ENCODE measurements at places on chromosomes 16 and 17. TPM values are rescaled to one million over a fixed set of nuclear protein-coding genes. Genes with fewer than 3 reads are reported as not detected.

DNA sequence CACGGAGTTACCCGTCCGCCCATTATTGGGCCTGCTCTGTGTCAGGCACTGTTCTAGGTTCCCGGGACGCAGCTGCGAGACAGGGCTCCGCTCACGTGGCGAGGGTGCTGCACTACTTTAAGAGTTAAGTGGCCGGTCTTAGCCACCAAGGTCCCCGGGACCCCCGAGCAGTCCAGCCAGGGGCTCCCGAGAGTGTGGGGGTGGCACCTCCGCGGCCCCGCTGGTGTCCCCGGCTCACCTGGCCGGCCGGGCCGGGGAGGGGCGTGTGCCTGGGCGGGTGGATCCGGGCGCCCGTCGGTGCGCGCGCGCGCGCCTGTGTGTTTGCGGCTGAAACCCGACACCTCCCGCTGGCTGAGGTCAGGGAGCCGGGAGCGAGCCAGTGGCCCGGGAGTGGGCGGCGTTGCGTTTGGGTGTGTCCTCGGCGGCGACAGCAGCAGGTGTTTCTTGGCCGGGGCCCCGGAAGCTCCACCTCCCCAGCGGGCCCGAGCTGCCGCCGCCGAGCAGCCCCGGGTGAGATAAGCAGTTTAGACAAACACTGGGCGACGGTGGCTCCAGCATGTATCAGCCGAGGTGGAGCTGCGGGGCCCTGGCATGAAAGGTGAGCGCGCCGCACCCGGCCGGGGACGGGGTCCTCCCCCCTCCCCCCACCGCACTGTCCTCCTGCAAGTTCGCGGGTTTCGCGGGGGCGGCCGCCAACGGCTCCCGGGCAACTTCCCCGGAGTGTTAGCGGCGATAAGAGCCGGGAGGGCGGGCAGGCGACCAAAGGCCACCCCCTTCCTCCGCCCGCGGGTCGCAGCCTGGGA lies at the start of gene GSE1:
Gene GSE1, plus strand, starts transcription at position 522 of the 803 bp plus-strand sequence. Its CDS starts 70 bp downstream, at position 592.
- DNase-seq = peak; percentile 83

KRT40 gene
- not detected for total RNA-seq

DNA sequence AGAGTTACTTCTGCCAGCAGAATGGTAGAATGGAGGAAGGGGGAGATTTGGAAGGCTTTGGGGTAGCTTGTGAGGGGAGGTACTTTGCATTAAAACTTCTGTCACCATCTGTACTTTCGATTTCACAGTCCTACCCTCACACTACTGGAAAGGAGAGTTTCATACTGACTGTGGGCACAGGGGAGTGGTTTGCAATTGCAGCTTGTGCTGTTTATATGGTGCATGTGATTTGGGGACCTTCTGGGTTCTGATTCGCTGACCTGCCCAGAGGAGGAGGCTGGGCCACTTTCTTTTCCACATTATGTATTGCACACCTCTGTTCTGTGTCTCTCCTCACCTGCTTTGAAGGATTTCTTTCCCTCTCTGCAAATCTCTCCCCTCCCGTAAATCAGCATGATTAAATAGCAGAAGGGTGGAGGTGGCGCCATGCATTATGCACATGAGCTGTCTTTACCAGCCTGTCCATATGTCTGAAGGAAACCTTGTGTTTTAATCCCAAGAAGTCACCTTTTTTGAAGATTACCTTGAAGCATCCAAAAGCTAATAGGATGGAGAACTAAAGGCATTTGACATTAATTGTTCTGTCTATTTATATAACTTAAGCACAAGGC lies 90.9 kb downstream of the RBFOX1 start:
- DNase-seq = no peak

RUNDC1 gene
- total RNA-seq = 7.9 TPM

RABEP2 gene
- 7.6 TPM for total RNA-seq

DNA sequence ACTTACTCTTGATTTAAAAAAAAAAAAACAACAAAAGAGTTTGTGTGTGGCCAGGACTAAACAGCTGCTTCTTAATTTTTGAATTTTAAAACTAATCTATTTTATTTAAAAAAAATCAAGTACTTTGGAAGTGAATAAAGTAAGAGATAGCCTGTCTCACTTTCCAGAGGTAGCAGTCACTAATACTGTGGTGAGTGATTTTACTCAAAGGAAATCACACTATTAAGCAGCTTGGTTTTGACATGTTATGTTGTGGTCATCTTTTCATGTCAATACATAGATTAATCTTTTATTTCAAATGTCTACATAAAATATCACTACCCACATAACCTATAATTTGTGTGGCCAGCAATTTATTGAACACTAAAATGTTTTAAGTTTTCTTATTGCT lies 102.2 kb upstream of the HLF start:
- no peak for DNase-seq
